Liver (tissue), 10 donors: ENCODE measurements at places on chromosomes 2 and 18. TPM values are rescaled to one million over a fixed set of nuclear protein-coding genes. Genes with fewer than 3 reads are reported as not detected.

The SETBP1 gene
- polyA plus RNA-seq = 5.8 TPM

- DNase-seq = no peak
Measured at GRCh38 chr2:39290433-39290832, 46.7 kb upstream of the CDKL4 start.

GRCh38 chr2:98896944-98897343 is 39.1 kb downstream of the CRACDL start:
- no peak for DNase-seq

GRCh38 chr2:162058973-162059668 is 14.9 kb downstream of the DPP4 start:
- no peak for DNase-seq

GRCh38 chr2:181649436-181649979 is 7.4 kb downstream of the CERKL start:
- no peak for DNase-seq

- no peak for DNase-seq
Measured at GRCh38 chr2:54524226-54524991, 68.3 kb downstream of the SPTBN1 start.
